ENCODE measurements at places on chromosomes 2 and 18.

DNA sequence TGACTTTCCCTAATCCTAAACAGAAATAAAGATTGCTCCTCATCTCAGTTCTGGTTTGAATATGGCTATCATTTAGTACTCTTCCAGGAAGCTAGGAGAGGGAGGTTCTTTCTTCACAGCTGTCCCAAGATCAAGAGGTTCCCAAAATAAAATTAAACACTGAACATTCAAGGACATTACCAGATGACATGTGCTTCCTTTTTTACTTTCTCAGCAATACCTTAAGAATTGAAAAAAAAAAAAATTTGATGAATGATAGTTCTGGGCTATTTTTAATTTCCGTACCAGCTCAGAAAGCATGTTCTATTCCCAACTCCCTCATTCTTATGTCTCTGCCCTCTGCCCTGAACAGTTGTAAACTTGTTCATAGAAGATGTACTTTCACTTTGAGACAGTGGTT lies 61.7 kb upstream of the MYL1 start:
- DNase-seq, result no peak

DNA sequence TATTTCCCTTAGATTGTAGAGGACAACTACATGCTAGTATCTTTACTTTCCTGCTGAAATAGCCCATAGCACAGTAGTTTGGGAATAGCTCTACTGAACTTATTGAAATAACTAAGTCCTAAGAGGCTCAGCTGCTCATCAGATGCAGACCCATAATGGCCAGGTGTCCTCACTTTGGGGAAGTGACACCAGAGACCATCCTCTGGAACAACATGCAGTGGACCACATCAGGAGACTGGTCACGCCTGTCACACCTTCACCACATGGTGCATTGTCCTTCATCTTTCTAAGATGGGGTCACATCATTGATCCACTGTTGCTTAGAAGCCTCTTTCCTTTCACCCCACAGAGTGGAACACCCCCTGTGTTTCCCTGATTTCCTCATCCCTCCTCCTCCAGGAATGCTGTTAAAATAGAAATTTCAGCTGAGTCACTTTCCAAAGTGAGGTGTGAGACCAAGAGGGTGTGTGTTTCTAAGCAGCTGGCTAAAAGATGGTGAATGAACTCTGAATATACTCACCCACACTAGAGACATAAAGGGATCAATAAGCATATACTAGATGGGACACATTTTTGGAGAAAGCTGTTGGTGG lies 215.2 kb upstream of the LRRTM1 start:
- DNase-seq, result no peak

- no peak for DNase-seq
These were observed 90.4 kb downstream of the SESTD1 start for GRCh38 chr2:179174240-179174639.

- no peak for DNase-seq
These were observed 215.8 kb downstream of the KCNS3 start for GRCh38 chr2:18094277-18094676.

DNA sequence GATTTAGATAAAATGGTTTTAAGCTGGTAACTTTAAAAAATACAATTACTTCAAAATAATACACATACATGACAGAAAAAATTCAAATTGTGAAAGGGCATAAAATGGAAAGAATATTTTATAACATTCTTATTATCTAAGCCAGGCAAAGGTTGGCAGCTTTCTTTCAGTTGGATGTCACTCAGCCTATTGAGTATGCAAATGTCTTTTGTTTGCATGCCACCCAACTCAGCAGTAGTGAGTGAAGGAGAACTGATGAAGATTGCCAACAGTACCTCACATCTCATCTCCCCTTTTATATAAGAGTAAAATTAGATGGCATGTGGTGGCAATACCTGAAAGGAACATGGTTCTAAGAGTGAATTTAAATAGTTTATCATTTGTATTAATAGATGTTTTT lies 24.8 kb downstream of the BMPR2 start:
- DNase-seq, result no peak

DNA sequence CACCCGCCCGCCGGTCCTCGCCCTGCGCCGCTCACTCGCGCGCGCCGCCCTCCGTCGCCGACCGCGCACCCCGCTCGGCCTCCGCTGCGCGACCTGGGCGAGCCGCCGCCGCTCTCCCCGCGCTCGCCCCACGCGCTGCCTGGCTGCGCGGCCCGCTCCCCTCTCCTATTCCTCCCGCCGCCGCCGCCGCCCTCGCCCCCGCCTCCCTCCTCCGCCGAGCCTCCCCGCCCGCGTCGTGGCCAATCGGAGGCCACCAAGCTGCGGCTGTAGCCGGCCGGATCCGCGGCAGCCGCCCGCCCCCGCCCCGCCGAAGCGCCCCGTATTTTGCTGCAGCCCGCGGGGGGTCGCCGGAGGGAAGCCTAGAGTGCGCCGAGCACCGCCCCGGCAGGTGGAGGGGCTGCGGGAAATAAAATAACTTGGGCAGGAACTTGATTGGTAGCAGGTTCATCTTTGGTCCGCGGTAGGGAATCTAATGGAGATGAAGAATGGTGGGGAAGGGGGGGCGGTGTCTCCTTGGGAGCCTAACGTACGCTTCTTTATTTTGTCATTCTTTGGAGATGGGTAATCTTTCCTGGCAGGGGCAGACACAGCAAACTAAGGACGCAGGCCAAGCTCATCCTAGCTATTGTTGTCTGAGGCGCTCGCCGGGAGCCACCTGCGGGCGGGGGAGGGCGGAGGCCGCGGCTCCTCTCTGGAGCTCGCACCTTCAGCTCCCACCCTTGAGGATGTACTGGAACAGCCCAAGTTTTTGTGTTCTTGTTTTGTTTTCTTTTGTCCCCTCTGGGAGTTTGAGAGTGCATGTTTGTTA lies 1.1 kb upstream of the CDH2 start:
- DNase-seq, result no peak

GRCh38 chr18:23738151-23738550 lies 48.9 kb downstream of the LAMA3 start:
- no peak for DNase-seq

GRCh38 chr18:11658989-11659388 lies 30.1 kb upstream of the GNAL start:
- no peak for DNase-seq

- DNase-seq, result no peak
These were observed 131.5 kb upstream of the SMAD2 start for GRCh38 chr18:48061781-48062570.

GRCh38 chr2:61460163-61460562 lies 10.7 kb downstream of the USP34 start:
- no peak for DNase-seq

DNA sequence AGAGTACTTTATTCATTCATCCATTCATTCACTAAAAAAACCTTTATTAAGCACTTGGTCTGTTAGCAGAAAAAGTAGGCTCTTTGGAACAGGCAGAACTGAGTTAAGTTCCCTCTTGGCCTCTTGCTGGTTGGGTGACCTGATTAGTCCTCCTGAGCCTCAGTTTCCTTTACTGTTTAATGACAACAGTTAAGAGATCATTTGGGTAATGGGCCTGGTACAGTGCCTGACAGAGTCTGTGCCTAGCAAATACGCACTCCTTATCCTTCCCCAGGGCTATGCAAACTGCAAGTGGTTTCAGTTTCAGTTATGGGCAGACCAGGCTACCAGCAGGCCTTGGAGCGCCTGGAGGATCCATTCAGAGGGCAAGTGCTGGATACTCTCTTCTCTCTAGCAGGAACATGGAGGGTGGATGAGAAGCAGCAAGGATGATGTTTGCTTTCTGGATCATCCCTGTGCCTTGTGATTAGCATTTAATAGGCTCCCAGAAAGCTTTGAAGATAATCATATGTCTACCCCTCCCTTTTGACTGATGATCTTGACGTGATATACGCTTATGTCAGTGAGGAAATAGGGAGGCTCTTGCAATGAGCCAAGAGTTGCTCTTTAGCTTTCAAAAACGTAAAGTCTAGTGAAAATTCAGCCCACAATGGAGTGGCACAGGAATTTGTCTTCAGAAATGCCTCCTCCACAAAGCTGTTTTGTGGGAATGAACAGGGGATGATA lies 12.4 kb upstream of the TAF1B start:
- DNase-seq, result no peak

- no peak for DNase-seq
These were observed 6.6 kb upstream of the PROM2 start for GRCh38 chr2:95267458-95268210.

DNA sequence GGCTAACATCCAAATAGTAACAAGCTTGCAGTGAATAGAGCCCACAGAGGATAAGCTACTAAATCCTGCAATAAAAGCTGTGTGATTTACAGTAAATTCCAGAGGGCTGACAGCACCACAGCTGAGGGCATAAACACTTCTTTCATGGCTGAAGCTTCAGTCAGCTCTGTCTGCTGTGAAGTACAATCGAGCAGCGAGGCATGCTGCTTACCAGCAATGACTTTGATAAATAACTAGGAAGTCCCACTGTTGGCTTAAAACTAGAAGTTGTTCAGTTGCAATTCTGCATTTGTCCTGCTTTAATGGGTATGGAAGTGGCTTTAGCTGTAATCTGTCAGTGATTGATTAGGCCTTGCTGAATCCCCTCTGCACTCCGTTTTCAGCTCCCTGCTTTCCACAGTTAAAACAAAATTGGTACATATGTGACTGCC lies 65.2 kb upstream of the FIGN start:
- no peak for DNase-seq

GRCh38 chr2:149603248-149603647 lies 15.7 kb upstream of the MMADHC start:
- DNase-seq, result no peak

DNA sequence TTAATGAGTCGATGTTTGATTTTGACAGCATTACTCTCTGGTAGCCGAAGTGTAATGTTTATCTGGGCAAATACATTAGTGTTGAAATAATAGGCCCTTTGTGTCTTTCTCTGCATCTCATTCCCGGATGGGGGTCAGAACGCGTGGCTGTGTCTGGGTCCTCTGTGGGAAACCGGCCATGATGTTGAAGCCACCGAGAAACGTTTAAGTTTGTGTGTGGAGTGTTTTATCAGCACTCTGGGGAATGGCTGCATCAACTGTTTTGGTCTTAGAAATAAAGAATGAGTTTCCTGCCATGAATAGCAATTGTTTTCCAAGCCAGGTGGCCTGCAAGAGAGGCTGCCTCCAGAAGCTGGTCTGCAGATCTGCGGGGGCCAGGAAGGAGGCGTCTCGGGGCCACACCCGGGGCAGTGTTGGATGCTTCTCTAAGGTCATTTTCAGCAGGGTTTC lies 69.7 kb downstream of the RNF144A start:
- DNase-seq, result no peak

DNA sequence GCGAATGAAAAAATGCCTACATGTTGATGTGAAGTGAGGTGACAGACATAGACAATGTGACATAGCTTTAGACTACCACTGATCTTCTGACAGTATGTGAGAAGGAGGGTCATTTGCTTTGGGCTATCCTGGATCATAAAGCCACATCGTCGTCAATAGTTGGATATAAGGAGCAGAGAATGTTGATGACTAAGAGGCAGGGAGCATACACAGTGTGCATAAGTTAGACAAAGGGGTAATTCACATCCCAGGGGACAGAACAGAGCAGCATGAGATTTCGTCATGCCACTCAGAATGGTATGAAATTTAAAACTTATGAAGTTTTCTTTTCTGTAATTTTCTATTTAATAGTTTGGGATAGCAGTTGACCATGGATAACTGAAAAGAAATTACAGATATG lies 403.2 kb downstream of the DSC3 start:
- no peak for DNase-seq

DNA sequence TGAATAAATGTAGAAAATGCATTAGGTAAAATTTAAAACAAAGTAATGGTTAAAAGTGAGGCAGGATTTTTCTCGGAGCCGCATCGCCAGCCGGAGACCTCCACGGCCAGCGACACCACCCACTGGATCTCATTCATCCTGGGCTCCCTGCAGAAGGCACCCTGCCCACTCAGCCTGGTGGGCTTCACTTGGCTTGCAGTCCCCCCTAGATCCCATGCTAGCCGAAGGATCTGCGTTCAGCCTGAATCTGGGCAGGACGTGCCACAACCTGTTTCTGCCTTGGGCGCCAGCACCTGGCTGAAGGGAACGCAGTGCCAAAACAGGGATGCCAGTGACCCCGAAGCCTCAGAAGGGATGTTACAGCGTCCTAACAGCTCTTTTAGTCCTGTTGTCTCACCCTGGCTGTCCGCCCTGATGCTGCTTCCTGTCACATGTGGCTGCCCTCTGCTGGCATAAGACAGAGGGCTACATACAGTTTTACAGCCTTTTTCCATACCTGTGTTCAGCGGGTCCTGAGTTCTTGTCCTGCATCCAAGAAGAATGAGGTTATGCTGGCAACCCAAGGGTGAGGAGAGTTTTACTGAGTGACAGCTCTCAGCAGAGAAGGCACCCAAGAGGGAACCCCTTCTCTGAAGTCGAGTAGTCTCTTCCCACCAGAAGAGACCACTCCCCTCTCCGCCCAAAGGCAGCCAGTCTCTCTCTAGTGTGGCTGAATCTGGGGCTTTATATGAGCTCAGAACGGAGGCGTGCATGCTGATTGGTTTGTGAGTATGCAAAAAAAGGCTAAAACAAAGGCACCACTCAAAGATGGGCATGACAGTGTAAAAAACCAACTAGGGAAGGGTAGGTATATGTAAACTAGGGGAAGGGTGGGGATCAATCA lies 173.1 kb upstream of the GYPC start:
- no peak for DNase-seq

GRCh38 chr2:219672406-219672805 lies 45.0 kb downstream of the SLC4A3 start:
- no peak for DNase-seq

GRCh38 chr2:120779781-120780283 lies 44.2 kb downstream of the GLI2 start:
- DNase-seq, result no peak

DNA sequence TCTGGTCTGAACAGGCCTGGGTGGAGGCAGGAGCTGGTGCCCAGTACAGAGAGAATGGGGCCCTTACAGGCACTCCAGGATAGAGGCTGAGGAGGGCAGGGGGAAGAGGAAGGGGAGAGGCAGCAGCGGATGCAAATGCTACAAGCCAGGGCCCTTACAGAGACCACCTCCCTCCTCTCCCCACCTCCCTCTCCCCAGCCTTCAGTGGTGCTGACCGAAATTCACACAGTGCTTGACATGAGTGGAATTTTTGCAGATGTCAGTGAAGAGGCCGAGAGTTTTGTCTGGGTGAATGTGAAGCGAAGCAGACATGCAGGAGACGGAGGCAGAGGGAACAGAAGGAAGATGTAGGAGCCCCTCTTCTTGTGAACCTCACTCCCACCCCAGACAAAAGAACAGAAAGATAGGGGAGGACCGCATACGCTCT lies 31.9 kb downstream of the CIB4 start:
- DNase-seq, result no peak

DNA sequence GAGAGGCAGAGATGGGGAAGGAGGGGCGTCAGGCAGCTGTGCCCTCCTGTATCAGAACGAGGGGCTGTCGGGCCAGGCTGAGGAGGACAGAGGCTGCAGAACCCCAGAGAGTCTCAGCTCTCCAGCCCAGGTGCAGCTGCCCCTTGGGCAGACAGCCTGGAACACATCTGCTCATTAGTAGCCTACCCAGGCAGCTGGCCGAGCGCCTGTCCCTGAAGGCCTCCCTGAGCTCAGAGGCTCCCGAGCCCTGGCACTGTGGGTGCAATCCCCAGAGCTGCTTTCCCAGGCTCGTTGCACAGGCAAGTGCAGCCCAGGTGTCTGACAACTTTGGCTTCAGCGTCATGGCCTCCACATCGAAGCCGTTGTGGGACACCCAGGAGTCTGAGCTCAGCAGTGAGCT lies 13.1 kb upstream of the TMEM185B start:
- DNase-seq, result no peak

- DNase-seq, result no peak
These were observed 370.9 kb upstream of the ZEB2 start for GRCh38 chr2:144890828-144891227.

- no peak for DNase-seq
These were observed 177.8 kb downstream of the KIAA1328 start for GRCh38 chr18:37006742-37007141.

All from activated naive CD4-positive, alpha-beta T cell treated with Interleukin-2 at 50 U/mL for 16 hours (primary cell).